ENCODE measurements at places on chromosomes 11 and 22. TPM values are rescaled to one million over a fixed set of nuclear protein-coding genes. Genes with fewer than 3 reads are reported as not detected.

DNA sequence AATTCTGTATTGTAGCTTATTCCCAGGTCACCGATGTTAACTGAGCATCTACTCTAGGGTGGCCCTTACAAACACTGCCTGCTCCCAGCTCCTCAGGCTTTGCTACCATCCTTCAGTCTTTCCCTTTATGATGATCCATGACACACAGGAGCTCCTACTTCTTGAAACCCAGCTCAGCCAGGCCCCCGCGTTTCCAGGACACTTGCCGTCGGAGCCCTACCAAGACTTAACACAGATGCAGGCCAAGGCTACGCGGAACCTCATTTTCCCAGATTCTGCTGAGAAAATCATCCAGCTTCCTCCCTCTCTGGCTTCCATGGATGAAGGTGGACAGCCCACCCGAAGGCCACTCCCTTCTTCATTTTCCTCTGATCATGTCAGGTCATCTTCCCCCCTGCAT is 18.6 kb downstream of the IGSF9B start:
- no peak for DNase-seq
- no peaks in the 10 kb centered on the region for H3K36me3 ChIP-seq
- H3K27me3 ChIP-seq = no peaks in the 10 kb centered on the region
- H3K4me1 ChIP-seq = no peaks in the 10 kb centered on the region
- H3K4me3 ChIP-seq = no peak overlapping the region
- no peak overlapping the region for H3K27ac ChIP-seq

DNA sequence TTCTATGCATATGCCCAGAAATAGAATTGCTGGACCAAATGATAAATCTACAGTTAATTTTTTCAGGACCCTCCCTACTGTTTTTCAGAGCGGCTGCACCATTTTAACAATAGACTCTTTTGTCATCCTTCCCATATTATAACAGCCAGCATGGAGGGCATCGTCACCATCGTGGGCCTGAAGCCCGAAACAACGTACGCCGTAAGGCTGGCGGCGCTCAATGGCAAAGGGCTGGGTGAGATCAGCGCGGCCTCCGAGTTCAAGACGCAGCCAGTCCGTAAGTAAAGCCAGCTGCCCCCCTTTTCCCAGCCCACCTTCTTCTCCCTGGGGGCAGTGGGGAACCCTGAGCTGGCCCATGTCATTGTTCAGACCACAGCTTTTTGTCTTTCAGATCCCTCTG is 79.5 kb upstream of the TTC12 start:
- no peaks in the 10 kb centered on the region for H3K36me3 ChIP-seq
- DNase-seq = no peak
- no peak overlapping the region for H3K4me3 ChIP-seq
- H3K27ac ChIP-seq = no peak overlapping the region

- no peak overlapping the region for H3K4me3 ChIP-seq
- H3K27me3 ChIP-seq = no peaks in the 10 kb centered on the region
- no peaks in the 10 kb centered on the region for H3K4me1 ChIP-seq
Measured at GRCh38 chr22:25818541-25818940, 76.6 kb downstream of the MYO18B start.

GRCh38 chr22:44758344-44758973 is 6.1 kb downstream of the ARHGAP8 start:
- H3K4me3 ChIP-seq = no peak overlapping the region
- DNase-seq = peak; percentile 33
- H3K27ac ChIP-seq = no peak overlapping the region
- peaks cover 47% of the 10 kb centered on the region for H3K27me3 ChIP-seq
- no peaks in the 10 kb centered on the region for H3K4me1 ChIP-seq

Gene BEST1
- 12.5 TPM for total RNA-seq

Gene TRIM6
- total RNA-seq = 1.5 TPM

All from spleen (tissue), 13 donors.